ENCODE measurements at places on chromosomes 1 and 21.

- no peak for DNase-seq
Observed at GRCh38 chr1:85459290-85459689, 5.7 kb downstream of the DDAH1 start.

- DNase-seq, result no peak
Observed at GRCh38 chr21:44684077-44684476, 2.1 kb upstream of the KRTAP12-1 start.

GRCh38 chr1:85220756-85221201, 20.0 kb upstream of the SYDE2 start:
- DNase-seq, result peak; percentile 51

GRCh38 chr1:231683439-231684165, 57.0 kb downstream of the DISC1 start:
- DNase-seq, result no peak

DNA sequence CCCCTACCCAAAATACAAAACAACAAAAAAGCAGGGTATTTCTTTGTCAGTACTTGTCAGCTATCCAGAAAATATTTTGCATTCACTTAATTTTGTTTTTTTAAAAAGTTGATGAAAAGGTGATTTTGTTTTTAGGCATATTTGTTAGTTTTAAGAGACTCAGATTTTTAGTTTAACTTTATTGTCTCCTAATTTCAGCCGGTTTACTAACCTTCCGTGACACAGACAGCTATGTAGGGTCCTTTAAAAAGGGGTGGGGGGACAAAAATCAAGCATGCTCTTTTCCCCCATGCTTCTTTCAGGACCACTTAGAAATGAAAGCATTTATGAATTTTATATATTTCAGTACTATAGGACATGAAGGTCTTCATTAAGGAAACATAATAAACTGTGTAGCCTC, 1.6 kb downstream of the PBX1 start:
- DNase-seq, result no peak

GRCh38 chr1:55313903-55314302, 98.7 kb upstream of the USP24 start:
- no peak for DNase-seq

GRCh38 chr1:30123896-30124295, 599.5 kb downstream of the MATN1 start:
- no peak for DNase-seq

- DNase-seq, result no peak
Observed at GRCh38 chr21:37032293-37032692, 25.8 kb downstream of the RIPPLY3 start.

GRCh38 chr1:37677143-37677439, 15.2 kb upstream of the CDCA8 start:
- no peak for DNase-seq

DNA sequence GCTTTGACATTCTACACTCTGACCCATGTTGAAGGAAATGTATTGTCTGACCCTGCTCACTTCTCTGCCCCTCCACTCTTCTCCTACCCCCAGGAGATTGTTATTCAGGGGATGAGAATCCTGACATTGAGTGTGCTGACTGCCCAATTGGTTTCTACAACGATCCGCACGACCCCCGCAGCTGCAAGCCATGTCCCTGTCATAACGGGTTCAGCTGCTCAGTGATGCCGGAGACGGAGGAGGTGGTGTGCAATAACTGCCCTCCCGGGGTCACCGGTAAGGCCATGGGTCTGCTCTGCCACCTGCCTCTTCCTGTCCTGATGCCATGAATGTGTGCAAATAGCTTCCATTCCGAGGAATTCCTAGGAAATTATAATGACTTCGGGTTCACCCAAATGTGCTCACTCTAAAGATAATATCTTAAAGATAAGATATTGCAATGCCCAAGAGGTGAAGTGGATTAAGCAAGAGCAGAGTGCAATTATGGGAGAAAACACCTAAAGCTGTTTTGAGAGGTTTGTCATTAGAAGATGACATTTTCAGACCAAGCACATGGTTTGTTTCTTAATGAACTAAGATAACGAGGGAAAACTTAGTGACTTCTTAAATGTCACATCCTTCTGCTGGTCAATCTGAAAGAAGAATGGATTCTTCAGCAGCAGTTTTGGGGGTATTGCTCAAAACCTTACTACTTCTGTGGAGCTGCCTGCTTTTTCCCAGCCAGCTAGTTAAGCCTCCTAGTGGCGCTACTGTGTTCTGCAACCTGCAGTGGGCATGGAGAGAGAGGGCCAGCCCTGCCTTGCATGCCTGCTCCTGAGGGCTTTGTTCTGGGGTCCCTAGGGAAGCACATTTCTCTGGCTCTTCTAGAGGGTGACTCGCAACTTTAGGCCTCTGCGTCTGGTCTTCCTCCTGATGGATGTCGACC, 41.6 kb downstream of the LAMC2 start:
- DNase-seq, result peak; percentile 42
